Posterior vena cava (tissue), 2 donors: ENCODE measurements at places on chromosomes 3 and 15. TPM values are rescaled to one million over a fixed set of nuclear protein-coding genes. Genes with fewer than 3 reads are reported as not detected.

AMIGO3 gene
- not detected for total RNA-seq

SERINC4 gene
- not detected for total RNA-seq

PRR20G gene
- total RNA-seq = not detected

ONECUT1 gene
- total RNA-seq = not detected

IL12A gene
- total RNA-seq = not detected
